ENCODE measurements at places on chromosomes 2 and 18. TPM values are rescaled to one million over a fixed set of nuclear protein-coding genes. Genes with fewer than 3 reads are reported as not detected.

Gene LGALSL
- 21.7 TPM for total RNA-seq

Gene C1GALT1C1L
- total RNA-seq: 2.5 TPM

DNA sequence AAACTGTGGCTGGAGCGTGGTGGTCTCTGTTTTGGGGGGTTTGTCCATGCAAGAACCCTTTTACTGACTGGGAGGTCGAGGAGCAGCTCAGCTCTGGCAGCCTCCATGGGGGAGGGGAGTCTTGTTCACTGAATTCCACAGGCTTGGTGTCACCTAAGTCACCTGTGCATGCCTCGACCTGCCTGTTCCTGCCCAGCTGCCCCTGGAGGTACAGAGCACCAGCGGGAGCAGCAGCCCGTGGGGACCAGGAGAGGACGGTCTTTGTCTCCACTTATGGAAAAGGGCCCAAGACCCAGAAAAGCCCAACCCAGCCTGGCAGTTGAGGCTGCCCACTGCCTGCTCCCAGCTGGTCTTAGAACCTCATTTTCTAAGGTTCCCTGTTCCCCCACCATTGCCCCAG is 168.7 kb upstream of the AGAP1 start:
- no peak for DNase-seq

DNA sequence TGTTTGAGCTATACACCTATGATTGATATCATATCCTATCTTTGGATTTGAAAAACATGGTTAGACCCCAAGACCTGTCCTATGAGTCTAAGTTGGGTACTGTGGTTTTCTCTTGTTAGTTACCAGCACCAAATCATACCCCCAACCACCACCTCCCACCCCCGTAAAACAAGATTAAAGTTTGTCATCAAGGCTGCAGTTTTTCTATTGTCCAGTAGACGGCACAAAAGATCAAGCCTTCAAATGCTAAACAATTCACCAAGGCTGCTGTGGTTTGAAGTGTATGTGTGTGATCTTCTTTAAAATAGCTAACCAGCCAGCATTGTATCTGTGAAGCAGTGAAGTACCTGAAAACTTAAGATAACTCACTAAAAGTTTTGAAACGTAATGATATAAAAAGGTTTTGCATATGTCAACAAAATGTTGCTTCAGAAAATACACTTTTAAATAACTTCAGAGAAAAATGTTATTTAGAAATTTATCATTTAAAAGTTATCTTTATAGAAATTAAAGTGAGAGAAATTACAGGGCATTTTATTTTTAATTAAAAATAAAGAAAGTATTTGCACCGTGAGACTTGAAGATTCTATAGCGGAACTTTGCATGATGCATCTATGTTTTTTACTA is 5.8 kb upstream of the MEIS1 start:
- DNase-seq: no peak

- no peak for DNase-seq
Observed at GRCh38 chr2:53104263-53104662, 663.3 kb upstream of the CHAC2 start.

DNA sequence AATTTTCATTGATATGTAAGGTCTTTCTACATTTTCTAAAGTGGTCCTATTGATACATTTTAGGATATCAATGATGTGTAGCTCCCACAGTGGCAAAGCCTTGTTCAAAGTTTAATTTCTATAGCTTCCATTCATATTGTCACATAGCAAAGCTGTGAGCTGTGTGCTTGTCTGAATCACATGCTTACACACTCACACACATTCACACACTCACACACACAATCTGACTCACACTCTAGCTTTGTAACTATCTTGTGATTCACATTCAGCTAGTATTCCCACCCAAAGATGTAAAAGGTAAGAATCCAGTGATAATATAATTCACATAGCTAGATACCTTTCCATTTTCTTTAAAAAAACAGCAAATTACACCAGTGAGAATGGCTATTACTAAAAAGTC is 58.7 kb downstream of the MAPRE2 start:
- no peak for DNase-seq

GRCh38 chr2:215784371-215784783 is 229.0 kb downstream of the MREG start:
- no peak for DNase-seq

GRCh38 chr2:46703588-46703987 is 212.0 kb downstream of the MCFD2 start:
- no peak for DNase-seq

DNA sequence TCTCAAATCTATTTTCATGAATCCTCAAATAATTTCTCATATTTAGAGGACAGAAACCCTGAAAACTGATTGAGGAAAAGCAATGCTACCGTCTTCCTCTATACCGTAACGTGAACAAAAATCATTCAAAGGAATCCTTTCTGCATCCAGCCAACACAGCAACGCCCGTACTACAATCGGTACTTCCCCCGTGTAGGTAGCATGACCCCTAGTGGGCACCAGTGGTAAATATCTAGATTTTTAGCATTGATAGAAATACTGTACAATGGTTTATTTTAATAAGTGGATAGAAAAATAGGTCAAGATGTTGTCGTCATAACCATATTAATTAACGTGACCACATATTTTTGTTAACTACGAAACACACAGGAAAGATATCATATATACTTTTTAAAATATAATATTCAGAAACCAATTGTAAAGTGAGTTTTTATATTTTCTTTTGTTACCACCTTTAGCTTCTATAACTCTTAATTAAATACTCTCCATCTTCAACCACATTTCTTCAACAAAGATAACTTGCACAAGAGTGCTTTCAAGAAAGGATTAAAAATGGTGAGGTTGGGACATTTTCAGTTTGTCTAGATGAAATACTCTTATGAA is 194.1 kb downstream of the SS18 start:
- no peak for DNase-seq

GRCh38 chr18:23828426-23828825 is 139.2 kb downstream of the LAMA3 start:
- no peak for DNase-seq

- no peak for DNase-seq
Observed at GRCh38 chr2:203527719-203528118, 7.4 kb downstream of the RAPH1 start.

DNA sequence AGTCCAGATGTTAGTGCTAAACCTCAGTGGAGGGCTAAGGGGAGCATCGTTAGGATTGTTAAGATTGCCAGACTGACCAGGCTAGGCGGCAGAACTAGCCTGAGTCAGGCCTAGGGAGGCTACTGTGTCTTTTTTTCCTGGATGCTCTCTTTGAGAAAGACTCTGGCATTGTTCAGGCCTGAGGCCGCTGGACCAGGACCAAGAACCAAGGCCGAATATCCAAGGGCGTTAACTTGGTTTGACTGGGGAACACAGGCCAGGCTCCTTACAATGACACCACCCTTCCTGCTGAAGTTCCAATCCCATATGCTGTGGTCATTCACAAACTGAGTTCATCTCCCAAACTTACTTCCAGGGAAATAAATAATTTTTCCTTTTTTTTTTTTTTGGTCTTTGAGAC is 10.6 kb downstream of the HTRA2 start:
- DNase-seq: no peak

- DNase-seq: no peak
Observed at GRCh38 chr2:53173091-53173490, 594.5 kb upstream of the CHAC2 start.

- peak; percentile 96 for DNase-seq
Observed at GRCh38 chr2:15730545-15731212, 139.0 kb downstream of the DDX1 start.

DNA sequence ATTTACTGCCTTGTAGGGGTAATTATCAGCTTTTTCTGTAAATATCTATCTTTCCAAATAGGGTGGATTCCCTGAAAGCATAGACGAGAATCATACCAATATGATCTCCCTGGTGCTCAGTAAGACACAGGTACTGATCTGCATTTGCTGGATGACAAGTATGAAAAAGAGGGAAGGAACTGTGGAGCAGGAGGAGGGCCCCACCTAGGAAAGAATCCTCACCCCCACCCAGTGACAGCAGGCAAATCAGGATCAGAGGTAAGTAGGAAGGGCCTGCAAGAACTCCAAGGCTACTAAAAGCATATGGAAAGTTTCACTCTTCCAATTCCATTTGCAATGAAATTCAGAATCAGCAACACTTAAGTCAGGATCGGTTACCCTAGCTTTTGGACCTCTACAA is 42.3 kb downstream of the METTL8 start:
- no peak for DNase-seq

Measured in mesenteric fat pad (tissue), 1 donor.